Activated naive CD8-positive, alpha-beta T cell treated with anti-CD3 and anti-CD28 coated beads for 36 hours (primary cell): ENCODE measurements at places on chromosomes 7 and 10. TPM values are rescaled to one million over a fixed set of nuclear protein-coding genes. Genes with fewer than 3 reads are reported as not detected.

GRCh38 chr7:4682621-4683042, 537 bp downstream of the FOXK1 start:
- peak; percentile 56 for DNase-seq

DNA sequence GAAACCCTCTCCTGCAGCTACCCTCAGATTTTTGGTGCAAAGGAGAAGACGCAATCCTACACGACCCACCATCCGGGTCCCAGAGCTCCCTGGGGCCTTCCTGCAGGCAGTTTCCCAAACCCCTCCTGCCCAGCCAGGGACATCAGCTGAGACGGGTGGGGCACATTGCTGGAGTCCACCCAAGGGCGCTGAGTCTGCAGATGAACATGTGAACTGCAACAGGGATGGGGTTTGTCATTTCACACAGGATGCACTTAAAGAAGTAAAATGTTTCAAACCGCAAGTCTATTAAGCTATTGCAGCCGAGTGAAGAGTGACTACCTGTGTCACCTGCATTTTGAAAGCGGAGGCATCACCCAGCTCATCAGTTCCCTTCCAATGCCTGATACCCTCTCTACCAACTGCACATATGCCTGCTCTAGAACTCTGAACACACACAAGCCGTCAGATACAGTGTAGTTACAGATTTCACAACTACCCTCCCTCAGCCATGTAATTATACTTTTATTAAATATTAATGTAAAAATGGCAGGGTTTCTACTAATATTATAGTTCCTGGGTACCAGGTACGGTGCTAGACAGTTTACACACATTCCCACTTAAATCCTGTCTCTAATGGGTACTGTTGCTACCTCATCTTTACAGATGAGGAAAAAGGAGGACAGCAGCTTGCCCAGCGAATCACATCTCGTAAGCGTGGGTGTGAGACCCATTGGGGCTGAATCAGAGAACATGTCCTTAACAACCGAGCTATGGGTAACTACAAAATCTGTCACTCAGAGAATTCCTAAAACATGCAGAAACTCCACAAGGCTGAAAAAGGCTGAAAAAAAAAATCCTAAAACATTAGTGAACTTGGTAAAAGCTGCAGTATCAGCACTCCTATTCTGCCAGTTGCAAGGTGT, 71.2 kb downstream of the GRB10 start:
- DNase-seq: no peak

The NUTM2E gene
- total RNA-seq: not detected

DNA sequence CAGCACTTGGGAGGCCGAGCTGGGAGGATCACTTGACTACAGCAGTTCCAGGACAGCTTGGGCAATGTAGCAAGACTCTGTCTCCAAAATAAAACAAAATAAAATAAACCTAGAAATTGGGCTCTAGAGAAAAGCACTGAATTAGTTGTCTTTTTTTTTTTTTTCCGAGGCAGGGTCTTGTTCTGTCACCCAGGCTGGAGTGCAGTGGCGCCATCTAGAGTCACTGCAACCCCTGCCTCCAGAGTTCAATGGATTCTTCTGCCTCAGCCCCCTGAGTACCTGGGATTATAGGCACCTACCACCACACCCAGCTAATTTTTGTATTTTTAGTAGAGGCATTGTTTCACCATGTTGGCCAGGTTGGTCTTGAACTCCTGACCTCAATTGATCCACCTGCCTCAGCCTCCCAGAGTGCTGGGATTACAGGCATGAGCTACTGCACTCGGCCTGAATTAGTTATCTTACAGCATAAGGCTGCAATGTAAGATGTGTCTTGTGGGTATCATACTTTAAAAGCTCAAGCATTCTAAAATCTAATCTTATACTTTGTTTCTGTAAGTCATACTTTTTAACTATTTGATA, 12.8 kb downstream of the MEIG1 start:
- DNase-seq: peak; percentile 32

The HIPK2 gene
- total RNA-seq: 16.1 TPM

DNA sequence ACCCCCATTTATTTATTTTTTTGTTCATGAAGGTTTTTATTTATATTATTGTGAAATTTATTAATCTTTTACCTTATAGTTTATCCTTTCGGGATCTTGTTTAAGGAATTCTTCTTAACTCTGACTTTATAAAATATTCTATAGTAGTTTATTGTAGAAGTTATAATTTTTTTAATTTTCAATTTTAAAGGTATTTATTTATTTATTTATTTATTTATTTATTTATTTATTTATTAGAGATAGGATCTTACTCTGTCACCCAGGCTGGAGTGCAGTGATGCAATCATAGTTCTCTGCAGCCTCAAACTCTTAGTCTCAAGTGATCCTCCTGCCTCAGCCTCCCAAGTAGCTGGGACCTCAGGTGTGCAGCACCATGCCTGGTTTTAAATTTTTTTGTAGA, 56.0 kb downstream of the NRF1 start:
- no peak for DNase-seq

- peak; percentile 12 for DNase-seq
Measured at GRCh38 chr10:118002581-118002980, 44.2 kb downstream of the RAB11FIP2 start.
